ENCODE measurements at places on chromosomes 11 and 22. TPM values are rescaled to one million over a fixed set of nuclear protein-coding genes. Genes with fewer than 3 reads are reported as not detected.

GRCh38 chr22:42357221-42357620, 75.0 kb downstream of the NFAM1 start:
- no peak for DNase-seq

DNA sequence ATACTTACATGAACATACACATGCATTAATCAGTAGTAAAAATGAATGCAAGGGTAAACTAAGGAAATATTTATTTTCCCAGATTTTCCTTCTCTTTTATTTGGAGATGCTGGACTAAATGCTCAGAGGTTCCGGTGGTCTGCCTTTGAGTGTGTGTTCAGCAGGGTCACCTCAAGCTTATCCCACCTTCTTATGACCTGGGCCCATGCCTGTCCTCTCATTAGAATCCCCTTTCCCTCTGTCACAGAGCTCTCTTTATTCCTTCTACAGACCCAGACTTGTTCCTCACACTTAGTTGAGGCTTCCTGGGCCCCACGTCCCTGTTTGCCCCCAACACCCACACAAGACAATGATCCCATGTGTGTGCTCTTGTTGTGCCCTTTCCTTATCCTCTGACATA, 61.6 kb upstream of the TOP3B start:
- DNase-seq, result no peak

Gene EMID1
- total RNA-seq, result 8.9 TPM

DNA sequence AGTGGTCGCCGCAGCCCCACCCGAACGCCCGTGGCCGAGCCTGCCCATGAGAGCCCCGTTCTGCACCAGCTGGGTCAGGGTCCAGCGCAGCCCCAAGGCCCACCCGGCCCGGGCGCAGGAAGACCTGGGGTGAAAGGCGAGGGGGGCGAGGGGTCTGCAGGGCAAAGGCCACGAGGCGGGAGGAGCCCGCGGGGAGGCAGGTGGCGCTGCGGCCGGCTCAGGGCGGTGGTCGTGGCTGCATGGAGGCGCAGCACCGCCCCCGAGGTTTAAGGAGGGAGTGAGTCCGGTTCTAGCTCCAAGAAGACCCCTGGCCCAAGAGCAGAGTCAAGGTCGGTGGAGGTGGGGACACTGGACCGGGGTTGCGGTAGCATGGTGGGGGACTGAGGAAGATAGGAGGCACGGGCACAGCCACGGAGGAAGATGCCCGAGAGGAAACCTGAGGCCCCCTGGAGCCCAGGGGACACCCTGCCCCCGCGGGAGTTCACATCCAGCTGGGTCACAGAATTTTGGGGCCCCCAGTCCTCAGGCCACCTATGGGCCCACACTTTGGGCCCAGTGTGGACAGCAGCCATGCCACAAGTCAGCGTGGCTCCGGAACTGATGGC, 514 bp upstream of the HDAC10 start:
- DNase-seq, result no peak

GRCh38 chr11:114061681-114062049, 2.2 kb downstream of the ZBTB16 start:
- no peak for DNase-seq
